Renal pelvis (tissue), 12 donors: ENCODE measurements at places on chromosomes 1 and 21. TPM values are rescaled to one million over a fixed set of nuclear protein-coding genes. Genes with fewer than 3 reads are reported as not detected.
A peak's percentile ranks its signal among the peaks of the same experiment; 100 is the strongest.

DNA sequence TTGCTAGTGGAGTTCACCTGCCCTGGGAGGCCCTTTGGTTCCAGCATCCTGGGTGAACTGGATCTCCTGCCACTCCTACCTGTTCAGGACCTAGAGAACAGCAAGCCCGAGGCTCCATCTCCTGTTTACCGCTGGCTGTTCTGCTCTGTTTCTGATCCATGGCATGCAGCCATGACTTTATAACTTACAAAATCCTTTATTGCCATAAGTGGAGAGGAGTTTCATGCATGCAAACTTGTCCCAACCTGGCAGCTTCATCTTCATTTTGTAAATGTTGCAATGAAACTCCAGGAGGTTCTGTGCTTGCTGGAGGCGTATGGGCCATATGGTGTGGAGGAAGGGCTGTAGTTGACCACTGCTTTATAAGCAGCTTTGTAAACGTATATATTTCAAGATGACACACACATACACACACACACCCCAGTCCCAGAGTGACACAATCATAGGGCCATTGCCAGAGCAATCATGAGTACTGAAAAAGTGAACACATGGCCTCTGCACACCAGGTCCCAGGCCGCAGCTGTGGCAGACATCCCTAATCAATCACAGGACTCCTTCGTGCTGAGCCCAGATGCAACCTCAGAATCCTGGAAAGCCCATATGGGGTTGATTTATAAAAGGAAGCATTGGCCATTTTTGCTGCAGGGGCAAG, 69.0 kb downstream of the UBIAD1 start:
- DNase-seq = no peak

GRCh38 chr1:42913426-42914091, 45.1 kb downstream of the SLC2A1 start:
- DNase-seq = peak; percentile 55

DNA sequence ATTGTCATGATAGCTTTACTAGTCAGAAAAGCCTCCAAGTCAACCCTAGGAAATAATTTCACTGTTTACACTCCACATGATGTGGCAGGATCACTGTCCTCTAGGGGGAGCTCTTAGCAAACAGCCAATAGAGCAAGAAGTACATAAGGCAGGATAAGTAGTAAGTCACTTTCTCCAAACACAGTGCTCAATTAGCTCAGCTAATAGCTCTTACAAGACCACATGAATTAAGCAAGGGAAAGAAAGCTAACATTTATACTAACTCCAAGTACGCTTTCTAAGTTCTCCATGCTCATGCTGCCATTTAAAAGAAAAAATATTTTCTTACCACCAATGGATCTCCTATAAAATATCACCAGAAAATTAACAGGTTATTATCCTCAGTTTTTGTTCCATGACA, 66.9 kb upstream of the LRIF1 start:
- peak; percentile 3 for DNase-seq

- DNase-seq = peak; percentile 50
Measured at GRCh38 chr1:180912211-180912800, 391 bp upstream of the KIAA1614 start.

DNA sequence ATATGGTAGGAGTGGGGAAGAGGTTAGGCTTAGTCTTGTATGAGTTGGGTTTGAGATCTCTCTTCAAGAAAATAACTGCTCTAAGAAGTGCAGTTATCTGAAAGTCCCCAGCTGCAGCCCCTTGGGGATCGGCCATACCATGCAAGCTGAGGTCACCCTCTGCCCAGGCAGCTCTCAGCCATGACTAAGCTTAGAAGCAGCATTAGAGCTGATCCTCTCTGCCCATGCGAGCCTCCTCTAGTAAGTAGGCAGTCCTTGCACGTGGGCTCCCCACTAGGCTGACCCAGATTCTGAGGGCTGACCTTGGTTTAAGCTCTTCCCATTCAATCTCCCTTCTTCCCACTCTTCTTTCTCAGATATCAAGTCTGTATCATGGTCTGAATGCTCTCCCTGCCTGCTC, 121.0 kb upstream of the UBE2U start:
- DNase-seq = no peak

The AIM2 gene
- not detected for polyA plus RNA-seq

The CD53 gene
- 6.6 TPM for polyA plus RNA-seq

GRCh38 chr21:32538147-32538792, 47.1 kb downstream of the TCP10L start:
- DNase-seq = no peak

The SLC16A4 gene
- 66.3 TPM for polyA plus RNA-seq

GRCh38 chr1:154767315-154768240, 102.5 kb downstream of the KCNN3 start:
- no peak for DNase-seq

DNA sequence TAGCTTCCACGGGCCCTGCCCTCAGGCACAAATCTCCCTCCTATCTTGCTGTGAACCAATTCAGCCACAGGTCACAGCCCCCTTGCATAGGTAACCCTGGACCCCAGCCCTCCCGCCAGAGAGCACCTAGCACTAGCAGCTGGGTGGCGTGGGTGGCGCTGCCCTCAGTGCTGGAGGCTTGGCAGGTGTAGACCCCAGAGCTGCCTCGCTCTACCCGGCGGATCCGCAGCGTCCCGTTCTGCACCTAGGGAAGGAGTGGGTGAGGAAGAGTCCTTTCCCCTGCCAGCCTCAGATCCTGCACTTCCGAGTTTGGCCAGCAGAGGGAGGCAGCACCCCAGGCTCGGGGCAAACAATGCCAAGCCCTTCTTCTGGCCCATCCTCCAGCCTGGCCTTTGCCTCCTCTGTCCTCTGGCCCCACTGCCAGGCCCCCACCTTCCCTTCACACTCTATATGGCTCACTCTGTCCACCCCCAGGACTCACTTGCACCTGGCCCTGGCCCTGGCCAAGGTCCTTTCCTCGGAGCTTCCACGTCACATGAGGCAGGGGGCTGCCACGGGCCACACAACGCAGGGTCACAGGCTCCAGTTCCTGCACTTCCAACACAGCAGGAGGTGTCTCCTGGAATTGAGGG, 9.0 kb downstream of the IGSF9 start:
- peak; percentile 48 for DNase-seq

- no peak for DNase-seq
Measured at GRCh38 chr1:41868241-41868998, 50.3 kb downstream of the HIVEP3 start.

DNA sequence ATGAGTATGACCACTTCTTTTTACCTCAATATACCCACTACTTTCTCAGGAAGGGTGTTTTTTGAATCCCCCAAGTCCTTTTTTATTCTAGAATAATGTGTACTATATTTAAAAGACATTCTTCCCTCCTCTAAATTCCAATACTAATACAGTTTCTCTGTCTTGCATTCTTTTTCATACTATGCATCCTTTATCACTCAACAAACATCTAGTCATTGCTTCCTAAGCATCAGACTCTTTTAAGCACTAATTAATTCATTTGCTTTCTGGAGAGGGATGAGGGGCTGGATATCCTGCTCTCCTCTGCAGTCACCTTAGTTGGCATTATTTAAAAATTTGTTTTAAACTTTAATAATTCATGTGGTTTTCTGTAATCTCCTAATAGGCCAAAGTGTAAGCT, 838.8 kb downstream of the KCNT2 start:
- no peak for DNase-seq

The ATP1A4 gene
- polyA plus RNA-seq = 0.30 TPM

The ATP6V1G3 gene
- polyA plus RNA-seq = 8.4 TPM

The MROH9 gene
- polyA plus RNA-seq = not detected

The DHX9 gene
- polyA plus RNA-seq = 252 TPM

DNA sequence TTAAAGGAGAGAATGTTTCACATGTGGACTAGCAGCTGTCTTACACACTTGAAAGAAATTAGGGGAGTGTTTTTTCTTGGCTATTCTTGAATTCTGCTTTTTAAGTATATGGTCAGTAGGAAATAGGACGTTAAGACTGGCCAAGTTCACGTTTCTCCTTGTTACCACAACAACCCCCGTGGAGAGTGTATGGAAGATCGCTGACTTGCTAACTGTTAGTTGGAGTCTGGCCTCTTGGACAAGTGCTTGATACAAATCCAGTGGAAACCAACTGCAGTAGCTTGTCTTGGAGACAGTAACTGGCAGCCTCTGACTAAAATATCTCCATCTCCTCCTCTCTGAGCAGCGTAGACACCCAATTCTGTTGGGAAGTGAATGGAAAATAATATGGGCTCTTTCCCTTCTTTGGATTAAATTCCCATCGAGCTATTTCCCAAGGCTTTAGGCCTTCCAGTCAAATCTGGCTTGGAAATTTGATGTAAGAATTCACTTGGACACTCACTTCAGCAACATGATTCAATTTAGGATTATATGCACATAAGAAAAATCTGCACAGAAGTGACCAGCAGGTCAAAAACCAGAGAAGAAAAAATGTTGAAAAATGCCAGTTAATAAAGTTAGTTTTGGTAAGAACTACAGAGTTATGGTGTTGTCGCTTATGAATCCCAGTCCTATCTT, 3.6 kb upstream of the NFIA start:
- DNase-seq = no peak

The C1orf116 gene
- 22.0 TPM for polyA plus RNA-seq

DNA sequence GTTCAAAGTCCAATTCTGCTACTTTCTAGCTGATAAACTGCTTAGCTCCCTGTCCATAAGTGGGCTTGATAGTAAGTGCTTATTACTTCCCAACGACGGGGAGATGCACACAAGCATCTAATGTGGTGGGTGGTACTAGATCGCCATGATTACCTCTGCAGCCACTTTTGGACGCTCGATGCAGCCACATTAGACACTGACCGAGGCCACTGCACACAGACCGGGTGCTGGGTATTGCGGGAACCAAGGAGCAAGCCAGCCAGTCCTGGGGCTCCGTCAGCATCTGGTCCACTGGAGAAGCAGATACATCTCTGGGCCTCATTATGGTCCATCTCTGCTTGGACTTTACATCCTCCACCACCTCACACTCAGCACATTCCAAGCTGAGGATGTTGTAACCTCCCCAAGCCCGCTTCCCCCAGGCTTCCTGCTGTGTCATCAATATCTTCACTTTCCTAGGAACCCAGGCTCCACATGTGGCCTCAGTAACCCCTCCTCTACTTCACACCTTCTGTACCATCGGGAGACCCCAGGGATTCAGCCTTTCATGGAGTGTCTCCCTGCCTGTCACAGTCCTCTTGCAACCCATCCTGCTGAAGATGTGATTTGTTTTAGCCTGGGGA, 48.2 kb downstream of the RHOU start:
- DNase-seq = no peak

DNA sequence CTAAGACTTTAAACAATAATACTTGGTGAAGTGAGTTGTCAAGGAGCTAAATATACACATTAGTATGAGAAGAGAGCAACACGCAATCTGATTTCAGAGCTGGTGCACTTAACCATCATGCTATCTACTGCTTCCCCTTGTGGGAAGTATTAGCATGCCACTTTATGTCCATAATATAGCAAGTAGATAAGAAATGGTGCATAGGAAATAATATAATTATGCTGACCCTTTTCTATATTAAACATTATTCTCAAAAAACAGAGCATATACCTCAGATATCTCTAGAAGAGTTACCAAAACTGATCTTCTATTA, 63.4 kb downstream of the MAGI3 start:
- DNase-seq = no peak

DNA sequence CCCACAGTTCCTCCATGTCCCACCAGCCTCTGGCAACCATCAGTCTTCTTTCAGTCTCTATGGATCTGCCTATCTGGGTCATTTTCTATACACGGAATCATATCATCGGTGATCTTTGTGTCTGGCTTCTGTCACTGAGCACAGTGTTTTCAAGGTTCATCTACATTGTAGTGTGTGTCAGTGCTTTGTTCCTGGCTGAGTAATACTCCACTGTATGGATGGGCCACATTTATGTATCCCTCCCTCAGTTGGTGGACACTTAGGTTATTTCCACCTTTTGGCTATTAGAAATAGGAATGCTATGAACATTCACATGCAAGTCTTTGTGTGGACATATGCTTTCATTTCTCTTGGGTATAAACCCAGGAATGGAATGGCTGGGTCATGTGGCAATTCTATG, 46.6 kb downstream of the RIPK4 start:
- DNase-seq = no peak

GRCh38 chr1:109789551-109790180, 25.9 kb upstream of the EPS8L3 start:
- DNase-seq = no peak

- DNase-seq = no peak
Measured at GRCh38 chr1:178543290-178543607, 30.3 kb downstream of the TEX35 start.

GRCh38 chr1:43048601-43049011, 89.9 kb upstream of the SLC2A1 start:
- DNase-seq = no peak

GRCh38 chr1:60031146-60031545, 42.4 kb downstream of the C1orf87 start:
- DNase-seq = no peak

The GRIK1 gene
- polyA plus RNA-seq = 1.5 TPM

The OR2T11 gene
- not detected for polyA plus RNA-seq

GRCh38 chr1:173195596-173196088, 11.5 kb downstream of the TNFSF4 start:
- DNase-seq = no peak

GRCh38 chr1:109786531-109787021, 22.9 kb upstream of the EPS8L3 start:
- no peak for DNase-seq

- DNase-seq = no peak
Measured at GRCh38 chr1:192861860-192862259, 53.0 kb downstream of the RGS2 start.

The ATP1A2 gene
- 5.1 TPM for polyA plus RNA-seq

DNA sequence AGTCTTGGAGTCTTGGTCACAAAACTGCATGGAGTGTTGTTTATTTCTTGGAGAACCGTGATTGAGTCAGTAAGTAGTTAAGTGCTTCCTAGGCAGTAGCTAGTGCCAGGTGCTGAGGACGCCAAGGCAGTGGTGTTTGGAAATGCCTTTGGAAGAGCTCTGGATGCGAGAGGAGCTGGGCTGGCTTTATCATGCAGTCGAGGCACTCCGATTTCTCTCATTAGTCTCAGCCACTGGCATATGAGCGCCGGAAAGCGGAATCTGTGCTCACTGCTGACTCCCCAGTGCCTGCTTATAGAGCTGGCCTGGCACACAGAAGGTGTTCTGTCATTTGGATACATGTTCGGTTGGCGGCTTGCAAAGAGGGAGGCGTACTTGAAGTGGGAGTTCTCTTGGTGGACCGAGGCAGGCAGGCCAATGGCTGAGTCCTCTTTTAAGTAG, 3.6 kb downstream of the TENT5C start:
- no peak for DNase-seq

- DNase-seq = no peak
Measured at GRCh38 chr1:168431882-168432281, 111.9 kb downstream of the XCL2 start.

The CR1L gene
- polyA plus RNA-seq = 2.0 TPM

GRCh38 chr1:112625696-112626095, 6.1 kb downstream of the CAPZA1 start:
- DNase-seq = no peak

The ACTA1 gene
- 0.50 TPM for polyA plus RNA-seq

DNA sequence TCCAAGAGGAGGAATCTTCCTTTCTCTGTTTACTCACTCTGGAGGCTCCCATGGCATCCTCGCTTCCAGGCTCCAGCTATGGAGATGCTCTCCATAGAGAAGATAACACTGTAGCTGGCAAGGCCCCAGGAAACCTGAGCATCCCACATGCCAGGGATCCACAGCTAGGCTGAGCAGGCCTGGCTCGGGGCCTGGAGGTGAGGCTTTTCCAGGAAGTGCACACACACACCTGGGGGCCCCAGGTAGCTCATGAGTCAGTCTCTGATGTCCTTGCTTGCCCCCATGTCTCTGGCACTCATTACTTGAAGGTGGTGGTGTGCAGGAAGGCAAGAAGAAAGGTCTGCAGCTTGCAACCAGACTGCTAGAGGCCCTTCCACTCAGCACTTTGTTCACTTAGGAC, 5.5 kb upstream of the LCE5A start:
- no peak for DNase-seq

- peak; percentile 48 for DNase-seq
Measured at GRCh38 chr1:30730346-30731108, 7.1 kb upstream of the MATN1 start.

The DENND2C gene
- polyA plus RNA-seq = 4.9 TPM

The TCHHL1 gene
- polyA plus RNA-seq = not detected
